ENCODE measurements at places on chromosomes 16 and 17. TPM values are rescaled to one million over a fixed set of nuclear protein-coding genes. Genes with fewer than 3 reads are reported as not detected.

DNAAF8 gene
- 1.1 TPM for total RNA-seq

KCNG4 gene
- total RNA-seq: not detected

DNA sequence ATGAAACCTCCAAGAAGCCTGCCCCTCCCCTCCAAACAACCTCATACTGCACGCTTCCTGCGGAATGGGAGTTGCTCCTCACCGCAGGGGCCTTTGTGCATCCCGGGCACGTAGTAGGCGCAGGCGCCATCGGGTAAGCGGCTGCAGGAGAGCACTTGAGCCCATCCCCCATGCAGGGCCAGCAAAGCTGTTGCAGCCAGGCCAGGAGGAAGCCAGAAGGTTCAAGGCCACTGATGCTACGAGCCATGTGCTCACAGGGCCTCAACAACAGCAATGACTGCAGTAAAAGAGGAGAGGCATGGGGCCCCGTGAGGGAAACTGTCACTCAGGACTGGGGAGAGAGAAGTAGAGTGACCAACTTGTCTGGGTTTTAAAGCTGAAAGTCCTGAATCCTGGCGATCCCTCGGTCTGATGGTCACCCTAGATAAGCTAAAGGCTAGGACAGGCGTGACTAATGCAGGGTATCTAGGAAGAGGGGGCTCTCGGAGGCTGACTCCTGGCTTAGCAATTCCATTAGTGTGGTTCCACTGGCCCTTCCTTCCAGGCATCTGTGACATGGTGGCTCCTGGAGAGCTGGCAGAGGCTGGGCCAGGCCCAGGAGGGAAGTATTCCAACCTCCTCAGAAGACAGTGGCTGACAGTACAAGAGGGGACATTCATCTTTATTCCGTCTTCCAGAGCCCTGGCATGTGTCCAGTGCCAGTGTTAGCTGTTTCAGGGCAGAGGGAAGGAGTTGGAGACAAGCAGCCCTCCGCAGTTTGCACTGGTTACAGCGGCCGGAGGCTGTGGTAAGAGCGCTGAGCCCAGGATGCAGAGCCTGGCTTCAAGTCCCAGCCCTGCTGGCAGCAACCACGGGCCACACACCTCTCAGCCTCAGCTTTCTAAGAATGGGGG lies 20.8 kb downstream of the GOSR2 start:
- no peak overlapping the region for H3K27ac ChIP-seq
- H3K27me3 ChIP-seq: no peaks in the 10 kb centered on the region
- peaks cover 19% of the 10 kb centered on the region for H3K4me1 ChIP-seq
- H3K36me3 ChIP-seq: peaks cover 19% of the 10 kb centered on the region
- no peak overlapping the region for H3K4me3 ChIP-seq
- peak; percentile 41 for DNase-seq

GRCh38 chr17:34725725-34726124 lies 146.3 kb downstream of the TMEM132E start:
- H3K27me3 ChIP-seq: peaks cover 4% of the 10 kb centered on the region
- no peak overlapping the region for H3K27ac ChIP-seq
- no peaks in the 10 kb centered on the region for H3K4me1 ChIP-seq
- H3K36me3 ChIP-seq: no peaks in the 10 kb centered on the region
- no peak overlapping the region for H3K4me3 ChIP-seq

REXO5 gene
- 3.5 TPM for total RNA-seq

MAP2K6 gene
- total RNA-seq: 1.4 TPM

NOD2 gene
- 0.63 TPM for total RNA-seq

CCT6B gene
- total RNA-seq: 2.1 TPM

DNA sequence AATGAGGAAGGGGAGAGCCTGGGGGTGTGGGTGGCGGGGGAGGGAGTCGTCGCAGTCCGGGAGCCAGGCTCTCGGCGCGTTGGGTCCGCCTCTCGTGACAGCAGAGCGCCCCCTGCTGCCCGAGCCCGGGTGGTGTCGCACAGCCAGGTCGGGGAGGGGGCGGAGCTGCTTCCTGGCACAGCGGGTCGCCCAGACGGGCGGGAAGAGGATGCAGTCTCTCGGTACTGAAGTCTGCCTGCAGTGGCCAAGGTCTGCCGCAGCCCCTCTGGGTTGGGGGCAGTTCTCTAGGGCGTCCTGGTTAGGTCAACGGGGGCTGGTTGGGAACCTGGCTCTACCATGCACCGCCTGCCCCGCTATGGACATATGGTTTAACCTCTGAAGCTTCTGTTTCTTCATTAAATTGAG lies 38.2 kb upstream of the CCDC182 start:
- DNase-seq: peak; percentile 74
- H3K27ac ChIP-seq: no peak overlapping the region
- H3K4me3 ChIP-seq: peak overlapping the region; percentile 29
- H3K27me3 ChIP-seq: peaks cover 2% of the 10 kb centered on the region
- peaks cover 34% of the 10 kb centered on the region for H3K4me1 ChIP-seq

DNA sequence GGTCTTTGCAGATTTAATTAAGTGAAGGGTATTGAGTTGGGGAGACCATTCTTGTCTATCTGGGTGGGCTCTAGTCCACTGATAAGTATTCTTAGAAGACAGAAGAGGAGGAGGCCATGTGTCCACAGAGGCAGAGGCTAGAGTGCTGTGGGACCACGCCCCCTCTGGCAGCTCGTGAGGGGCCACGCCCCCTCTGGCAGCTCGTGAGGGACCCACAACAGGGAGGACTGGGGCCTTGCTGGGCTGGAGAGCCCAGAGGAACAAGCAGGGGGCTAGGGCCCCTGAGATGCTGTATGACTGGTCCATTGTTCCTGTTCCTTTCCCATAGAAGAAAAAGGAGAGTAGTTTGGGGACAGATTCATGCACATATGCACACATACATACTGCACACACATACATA lies 106.8 kb downstream of the METRNL start:
- no peaks in the 10 kb centered on the region for H3K27me3 ChIP-seq
- peak; percentile 4 for DNase-seq
- H3K4me1 ChIP-seq: peaks cover 4% of the 10 kb centered on the region
- H3K4me3 ChIP-seq: no peak overlapping the region
- H3K27ac ChIP-seq: no peak overlapping the region
- no peaks in the 10 kb centered on the region for H3K36me3 ChIP-seq

- H3K4me1 ChIP-seq: peaks cover 41% of the 10 kb centered on the region
- peak overlapping the region; percentile 88 for H3K27ac ChIP-seq
- no peaks in the 10 kb centered on the region for H3K36me3 ChIP-seq
Observed at GRCh38 chr16:649631-650030, 466 bp downstream of the WDR90 start.

SOX8 gene
- 0.47 TPM for total RNA-seq

ADAM11 gene
- total RNA-seq: 24.6 TPM

ITGAX gene
- total RNA-seq: 1.9 TPM

NPIPB9 gene
- total RNA-seq: 1.1 TPM

DNA sequence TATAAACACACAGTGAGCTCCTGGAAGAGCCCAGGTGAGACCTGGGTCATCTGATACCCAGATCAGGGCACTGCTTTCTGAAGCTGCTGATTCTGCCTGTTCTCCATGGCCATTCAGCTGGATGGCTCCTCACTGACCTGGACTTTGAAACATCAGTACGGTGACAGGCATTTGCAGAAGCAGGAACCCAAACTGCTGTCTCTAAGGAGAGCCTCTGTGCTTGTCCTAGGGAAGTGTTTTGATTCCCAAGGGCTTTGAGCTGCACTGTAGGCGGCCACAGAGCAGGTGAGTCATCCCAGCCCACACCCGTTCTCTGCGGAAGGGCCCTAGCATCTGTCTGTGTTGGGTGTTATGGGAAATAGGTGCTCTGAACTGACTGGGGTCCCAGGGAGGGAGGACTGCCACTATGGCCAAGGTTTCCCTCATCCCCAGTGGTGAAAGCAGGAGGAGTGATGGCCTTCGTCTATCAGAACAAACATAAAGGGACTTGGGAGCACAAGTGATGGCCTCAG lies 60.7 kb upstream of the ADCY9 start:
- no peak overlapping the region for H3K4me3 ChIP-seq
- DNase-seq: no peak
- H3K4me1 ChIP-seq: no peaks in the 10 kb centered on the region

NPB gene
- 0.13 TPM for total RNA-seq

- H3K27ac ChIP-seq: no peak overlapping the region
- H3K4me1 ChIP-seq: no peaks in the 10 kb centered on the region
- no peak for DNase-seq
- no peaks in the 10 kb centered on the region for H3K36me3 ChIP-seq
- H3K4me3 ChIP-seq: no peak overlapping the region
Observed at GRCh38 chr16:63530208-63530607, 1494.0 kb upstream of the CDH8 start.

Measured in heart left ventricle (tissue), 16 donors.